ENCODE measurements at places on chromosomes 4 and X.

- DNase-seq: no peak
Observed at GRCh38 chrX:136344320-136344719, 43.6 kb downstream of the ADGRG4 start.

DNA sequence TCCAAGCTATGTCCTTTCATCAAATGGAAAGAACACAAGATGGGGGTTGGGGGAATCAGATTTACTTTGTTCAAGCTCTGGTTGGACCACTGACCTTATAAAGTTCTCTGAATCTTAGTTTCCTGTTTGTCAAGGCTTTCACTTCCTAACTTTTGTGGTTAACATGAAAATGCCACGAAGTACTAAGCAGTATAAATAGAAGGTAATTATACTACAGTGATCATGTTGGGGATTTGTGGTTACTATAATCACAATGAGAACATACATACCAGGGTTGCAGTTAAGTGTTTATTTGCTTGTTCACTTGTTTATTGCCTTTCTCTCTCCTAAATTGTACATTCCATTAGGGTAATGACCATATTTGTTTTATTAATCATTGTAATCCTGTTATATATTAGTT is 53.2 kb downstream of the SPRY1 start:
- DNase-seq: no peak

GRCh38 chr4:3683077-3683743 is 83.0 kb upstream of the ADRA2C start:
- DNase-seq: no peak

- DNase-seq: no peak
Observed at GRCh38 chr4:76611616-76612207, 176.7 kb downstream of the SHROOM3 start.

- DNase-seq: no peak
Observed at GRCh38 chrX:8084006-8084405, 87.1 kb downstream of the VCX2 start.

DNA sequence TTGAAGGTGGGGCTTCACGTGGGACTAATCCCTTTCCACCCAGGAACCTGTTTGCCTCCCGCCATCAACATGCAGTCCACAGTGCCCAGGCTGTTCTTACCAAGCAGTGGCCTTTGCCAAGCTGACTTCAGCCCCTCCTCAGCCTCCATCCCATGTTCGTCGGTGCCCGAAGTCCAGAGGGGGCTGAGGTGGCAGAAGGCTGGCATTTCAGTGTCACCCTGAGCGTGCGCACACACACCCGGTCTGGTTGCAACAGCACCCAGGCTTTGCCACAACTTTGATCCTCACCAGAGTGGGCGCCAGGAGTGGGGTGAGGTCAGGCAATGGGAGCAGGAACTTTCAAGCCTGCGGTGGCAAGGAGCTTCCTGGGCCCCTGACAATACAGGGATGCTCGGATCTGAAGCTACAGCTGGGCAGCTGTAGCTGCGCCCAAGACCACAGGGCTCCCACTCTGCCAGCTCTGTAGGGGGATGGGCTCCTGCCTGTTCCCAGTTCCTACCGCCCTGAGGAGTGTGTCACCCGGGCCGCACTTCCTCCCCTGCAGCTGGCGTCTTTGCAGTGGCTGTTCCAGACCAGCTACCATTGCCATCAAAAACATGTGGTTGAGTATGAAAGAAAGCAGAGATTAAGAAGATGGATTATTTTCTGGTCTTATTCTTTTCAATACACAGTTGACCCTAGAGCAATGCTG is 428.0 kb downstream of the EPHA5 start:
- DNase-seq: no peak

- DNase-seq: no peak
Observed at GRCh38 chrX:53449632-53450031, 15.5 kb upstream of the HSD17B10 start.

DNA sequence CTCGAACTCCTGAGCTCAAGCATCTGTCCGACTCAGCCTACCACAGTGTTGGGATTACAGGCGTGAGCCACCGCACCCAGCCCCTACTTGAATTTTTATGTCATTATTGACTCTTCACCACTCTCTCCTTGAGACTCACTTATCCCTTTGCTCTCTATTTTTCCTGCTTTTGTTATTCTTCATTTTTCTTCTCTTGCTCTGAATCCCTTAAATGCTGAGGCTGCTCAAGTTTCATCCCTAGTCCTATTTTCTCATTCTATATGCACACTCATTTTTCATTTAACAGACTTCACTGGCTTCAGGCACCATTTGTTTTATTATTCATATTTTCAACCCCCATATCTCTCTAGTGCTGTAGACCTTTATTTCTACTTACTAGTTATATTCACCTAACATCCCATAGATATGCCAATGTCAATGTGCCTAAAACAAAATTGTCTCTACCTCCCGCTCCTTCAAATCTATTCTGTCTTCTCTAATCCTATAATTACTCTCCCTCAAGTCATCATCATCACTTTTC is 85.7 kb downstream of the APOOL start:
- DNase-seq: no peak

DNA sequence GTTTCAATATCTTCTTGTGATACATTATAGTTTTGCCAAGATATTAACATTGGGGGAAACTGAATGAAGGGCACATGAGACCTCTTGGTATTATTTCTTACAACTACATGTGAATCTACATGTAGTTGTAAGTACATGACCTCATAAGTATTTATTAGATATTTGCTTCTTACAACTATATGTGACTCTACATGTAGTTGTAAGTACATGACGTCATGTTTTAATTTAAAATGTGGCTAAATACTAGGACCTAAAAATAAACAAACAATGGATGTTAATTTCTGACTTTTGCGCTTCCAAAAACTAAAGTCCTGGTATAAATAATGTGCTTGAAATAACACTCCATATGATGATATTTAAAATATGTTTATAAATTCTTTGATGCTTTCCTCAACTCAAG is 190.2 kb downstream of the CBLL2 start:
- no peak for DNase-seq

- DNase-seq: no peak
Observed at GRCh38 chr4:104979083-104979760, 167.5 kb upstream of the TET2 start.

DNA sequence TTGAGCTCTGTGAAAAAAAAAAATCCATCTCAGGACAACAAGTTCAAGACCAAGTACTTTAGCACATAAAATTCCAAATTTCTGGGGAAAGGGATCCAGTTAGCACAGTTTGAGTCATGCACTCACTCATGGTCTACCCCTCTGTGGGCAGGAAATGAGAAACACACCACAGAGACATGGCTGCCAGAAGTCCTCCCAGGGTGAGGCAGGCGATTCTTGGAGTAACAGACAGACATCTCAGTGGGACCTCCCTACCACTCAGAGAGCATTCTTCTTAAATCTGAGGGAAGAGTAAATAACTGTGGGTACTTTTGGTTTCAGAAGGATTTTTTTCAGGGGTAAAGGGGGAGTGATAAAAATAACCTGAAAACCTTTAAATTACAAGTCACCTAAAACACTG is 14.1 kb downstream of the CXCL1 start:
- no peak for DNase-seq

- no peak for DNase-seq
Observed at GRCh38 chrX:115364670-115365069, 75.2 kb downstream of the LUZP4 start.

GRCh38 chr4:147334478-147334877 is 146.4 kb upstream of the EDNRA start:
- DNase-seq: no peak

DNA sequence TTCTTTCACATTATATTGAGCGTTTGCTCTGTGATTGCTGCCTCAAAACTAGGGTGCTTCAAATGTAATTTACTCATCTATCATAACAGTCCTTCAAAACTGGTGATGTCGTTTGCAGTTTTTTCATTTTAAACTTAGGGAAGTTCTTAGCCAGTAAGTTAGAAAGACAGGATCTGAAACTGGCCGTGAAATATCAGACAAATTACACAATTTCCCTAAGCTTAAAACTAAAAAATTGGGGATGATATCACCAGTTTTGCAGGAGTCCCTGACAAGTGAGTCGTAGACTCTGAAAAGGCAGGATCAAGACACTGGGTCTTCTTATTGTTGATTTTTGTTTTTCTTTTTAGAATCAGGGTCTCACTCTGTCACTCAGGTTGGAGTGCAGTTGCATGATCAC is 44.8 kb downstream of the MOB1B start:
- DNase-seq: no peak

GRCh38 chr4:121373841-121374240 is 7.0 kb downstream of the QRFPR start:
- DNase-seq: no peak

DNA sequence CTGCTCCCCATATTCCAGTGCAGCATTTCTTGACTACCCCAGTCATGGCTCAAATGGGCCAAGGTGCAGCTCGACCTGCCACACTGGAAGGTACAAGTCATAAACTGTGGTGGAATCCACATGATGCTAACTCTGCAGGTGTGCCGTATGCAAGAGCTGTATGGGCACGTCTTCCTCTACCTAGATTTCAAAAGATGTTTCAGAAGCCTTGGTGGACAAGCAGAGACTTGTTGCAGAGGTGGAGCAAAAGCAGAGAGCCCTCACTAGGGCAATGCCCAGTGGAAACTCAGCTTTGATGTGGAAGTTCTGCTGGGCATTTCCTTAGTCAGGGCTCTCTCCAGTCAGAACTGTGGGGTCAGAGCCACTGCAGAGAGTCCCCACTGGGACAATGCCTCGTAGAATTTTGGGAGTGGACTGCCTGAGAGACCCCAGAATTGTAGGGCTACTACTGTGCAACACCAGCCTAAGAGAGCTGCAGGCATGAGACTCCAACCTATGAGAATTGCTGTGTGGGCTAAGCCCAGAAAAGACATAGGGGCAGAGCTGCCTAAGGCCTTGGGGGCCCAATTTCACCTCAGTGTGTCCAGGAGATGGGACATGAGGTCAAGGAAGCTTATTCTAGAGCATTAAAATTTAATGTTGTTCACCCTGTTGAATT is 65.7 kb downstream of the BEX3 start:
- DNase-seq: no peak

GRCh38 chr4:174650711-174651355 is 128.5 kb upstream of the HPGD start:
- DNase-seq: no peak

GRCh38 chr4:113006632-113007031 is 42.8 kb upstream of the ANK2 start:
- no peak for DNase-seq

GRCh38 chr4:169941141-169941540 is 85.1 kb downstream of the MFAP3L start:
- DNase-seq: no peak

DNA sequence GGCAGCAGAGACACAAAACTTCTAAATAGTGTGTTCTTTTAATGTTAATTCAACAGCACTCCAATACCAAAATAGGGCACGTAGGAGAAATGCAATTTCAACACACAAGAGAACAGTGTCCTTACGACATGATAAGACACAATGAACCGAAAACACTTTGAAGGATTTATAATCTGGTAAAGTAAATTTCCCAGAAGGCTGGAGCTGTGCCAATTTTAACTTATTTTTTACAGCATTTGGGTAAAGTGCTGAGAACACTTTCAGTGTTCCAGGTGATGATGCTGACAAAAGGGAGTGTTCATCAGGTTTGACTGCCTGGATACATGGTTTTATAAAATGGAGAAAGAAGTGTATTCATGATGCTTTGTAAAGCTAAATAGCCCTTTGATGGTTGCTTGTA is 76.5 kb downstream of the MAPK10 start:
- no peak for DNase-seq

DNA sequence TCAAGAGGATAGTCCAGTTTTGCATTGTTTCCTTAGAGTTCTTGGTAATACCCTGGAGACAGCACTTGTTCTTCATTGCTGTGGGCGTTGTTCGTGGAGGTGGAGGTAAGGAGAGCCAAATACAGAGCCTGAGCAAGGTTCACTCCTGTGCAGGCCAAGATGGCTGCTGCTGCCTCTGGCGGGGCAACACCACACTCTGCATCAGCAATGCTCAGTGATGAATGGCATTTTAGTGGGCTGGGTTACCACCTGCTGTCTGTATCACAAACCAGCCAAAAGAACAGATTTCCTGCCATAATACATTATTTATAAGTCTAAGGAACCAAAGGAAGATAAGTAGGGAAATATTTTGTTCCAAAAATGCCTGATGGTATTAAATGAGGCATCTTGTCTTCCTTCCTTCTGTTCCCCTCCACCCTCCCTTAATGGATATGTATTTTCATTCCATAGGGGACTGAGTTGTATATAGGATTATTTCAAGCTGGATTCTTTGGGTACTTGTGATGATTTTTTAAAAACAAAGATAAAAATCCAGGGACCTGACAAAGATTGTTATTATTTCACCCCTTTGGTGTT is 61.6 kb upstream of the LIMCH1 start:
- DNase-seq: no peak

DNA sequence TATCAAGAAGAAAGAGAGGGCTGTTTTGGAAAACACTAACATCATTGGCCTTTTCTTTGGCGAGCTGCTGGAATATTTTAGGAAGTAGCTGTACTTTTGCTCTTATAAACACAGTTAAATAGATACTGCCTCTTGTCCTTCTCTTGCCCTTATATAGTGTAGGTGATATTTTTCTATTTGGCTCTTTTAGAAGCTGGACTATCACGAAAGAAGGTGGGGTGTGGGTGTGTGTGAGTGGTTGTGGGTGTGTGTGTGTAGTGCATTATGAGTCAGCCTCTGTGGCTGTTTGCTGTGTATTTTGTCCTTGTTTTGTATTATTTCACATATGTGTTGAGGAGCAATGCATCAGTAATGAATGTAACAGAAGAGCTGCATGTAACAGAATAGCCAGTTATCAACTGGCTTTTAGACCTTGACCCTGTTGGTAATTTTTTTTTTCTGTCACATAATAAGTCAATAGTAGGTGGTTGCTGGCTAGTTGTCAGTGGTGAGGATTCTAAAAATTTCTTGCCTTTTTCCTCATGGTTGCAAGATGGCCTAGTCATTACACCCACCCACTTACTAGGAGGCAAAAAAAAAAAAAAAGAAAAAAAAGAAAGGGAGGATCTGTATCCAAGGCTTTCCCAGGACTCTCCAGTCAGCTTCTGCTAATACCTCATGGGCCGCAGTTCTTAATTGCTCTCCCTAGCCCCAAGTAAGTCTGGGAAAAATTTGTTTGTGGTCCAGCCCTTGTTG is 23.8 kb downstream of the ARHGAP10 start:
- DNase-seq: no peak
